ENCODE measurements at places on chromosomes 4 and X. TPM values are rescaled to one million over a fixed set of nuclear protein-coding genes. Genes with fewer than 3 reads are reported as not detected.

The CCNA2 gene
- 17.4 TPM for total RNA-seq

The TRAM1L1 gene
- 22.8 TPM for total RNA-seq

The PABPC1L2B gene
- 1.3 TPM for total RNA-seq

The MAGT1 gene
- total RNA-seq = 66.8 TPM

The UGT2A3 gene
- not detected for total RNA-seq

The ARHGEF6 gene
- 45.8 TPM for total RNA-seq

The CD38 gene
- total RNA-seq = 7.1 TPM

The SPIN4 gene
- 14.1 TPM for total RNA-seq

The PFKFB1 gene
- total RNA-seq = 0.20 TPM

The RPS6KA6 gene
- total RNA-seq = 14.1 TPM

The CXCL3 gene
- 1.7 TPM for total RNA-seq

The USP17L15 gene
- not detected for total RNA-seq

The XIAP gene
- 74.3 TPM for total RNA-seq

The SSX1 gene
- not detected for total RNA-seq

The CSAG2 gene
- not detected for total RNA-seq

The FAM9B gene
- total RNA-seq = not detected

The FBXL5 gene
- 197 TPM for total RNA-seq

The OTC gene
- total RNA-seq = 0.22 TPM

The FGF16 gene
- 0.55 TPM for total RNA-seq

The PGRMC1 gene
- total RNA-seq = 433 TPM

The CLDN22 gene
- total RNA-seq = not detected

The TMEM31 gene
- 0.44 TPM for total RNA-seq

The AADAT gene
- total RNA-seq = 10.2 TPM

The MECP2 gene
- total RNA-seq = 30.7 TPM

The ZFP92 gene
- total RNA-seq = 1.8 TPM

The TLR6 gene
- 6.1 TPM for total RNA-seq

The HSPA4L gene
- 11.4 TPM for total RNA-seq

The ZNF157 gene
- 1.5 TPM for total RNA-seq

The IL2 gene
- total RNA-seq = not detected

The TMEM271 gene
- total RNA-seq = 4.4 TPM

The SPARCL1 gene
- 1,361 TPM for total RNA-seq

The HS3ST1 gene
- total RNA-seq = 7.7 TPM

The SYNPO2 gene
- 14.3 TPM for total RNA-seq

The HMX1 gene
- 2.9 TPM for total RNA-seq

The WFS1 gene
- total RNA-seq = 23.3 TPM

The FGB gene
- not detected for total RNA-seq

The FRG2 gene
- not detected for total RNA-seq

The MAGEC2 gene
- not detected for total RNA-seq

The CBLL2 gene
- total RNA-seq = not detected

The CPZ gene
- total RNA-seq = 82.0 TPM

The UGT2B28 gene
- total RNA-seq = not detected

The CFI gene
- 36.7 TPM for total RNA-seq

The TBX22 gene
- total RNA-seq = 0.30 TPM

The RBMXL3 gene
- not detected for total RNA-seq

The NPY1R gene
- total RNA-seq = 24.4 TPM

The SSX4 gene
- not detected for total RNA-seq

The ITGB1BP2 gene
- total RNA-seq = 1.5 TPM

The MAGED2 gene
- 370 TPM for total RNA-seq

The TEC gene
- 2.6 TPM for total RNA-seq

The CLGN gene
- total RNA-seq = 6.6 TPM

The VEGFD gene
- 3.2 TPM for total RNA-seq

All from spinal cord (tissue), 10 donors.